Right renal pelvis (tissue), 4 donors: ENCODE measurements at places on chromosomes 12 and 14. TPM values are rescaled to one million over a fixed set of nuclear protein-coding genes. Genes with fewer than 3 reads are reported as not detected.

Gene KRT78
- not detected for polyA plus RNA-seq

Gene HSPA2
- 24.8 TPM for polyA plus RNA-seq

Gene GLT8D2
- 16.3 TPM for polyA plus RNA-seq

Gene SERPINA3
- 0.53 TPM for polyA plus RNA-seq

Gene IRAK4
- polyA plus RNA-seq, result 14.0 TPM
